ENCODE measurements at places on chromosomes 12 and 14.

GRCh38 chr12:32032205-32032810, 73.1 kb downstream of the RESF1 start:
- peak; percentile 74 for DNase-seq

DNA sequence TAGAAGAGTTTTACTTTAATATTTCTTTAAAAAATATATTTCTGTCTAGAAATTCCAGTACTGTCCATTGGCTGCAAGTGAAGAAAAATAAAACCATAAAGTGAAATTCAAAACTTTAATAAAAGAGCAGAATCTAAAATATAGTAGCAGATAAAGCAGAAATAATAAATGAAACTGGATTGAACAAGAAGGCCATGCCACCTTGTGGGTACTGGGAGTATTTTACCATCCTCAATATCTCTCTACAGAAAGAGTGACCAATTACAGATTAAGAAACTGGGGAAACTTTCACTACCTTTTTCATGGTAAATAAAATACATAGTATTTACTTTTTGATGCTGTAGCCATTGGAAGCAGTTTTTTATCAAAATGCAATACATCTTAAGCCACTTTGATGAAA, 220.5 kb downstream of the BCAT1 start:
- DNase-seq = peak; percentile 51

DNA sequence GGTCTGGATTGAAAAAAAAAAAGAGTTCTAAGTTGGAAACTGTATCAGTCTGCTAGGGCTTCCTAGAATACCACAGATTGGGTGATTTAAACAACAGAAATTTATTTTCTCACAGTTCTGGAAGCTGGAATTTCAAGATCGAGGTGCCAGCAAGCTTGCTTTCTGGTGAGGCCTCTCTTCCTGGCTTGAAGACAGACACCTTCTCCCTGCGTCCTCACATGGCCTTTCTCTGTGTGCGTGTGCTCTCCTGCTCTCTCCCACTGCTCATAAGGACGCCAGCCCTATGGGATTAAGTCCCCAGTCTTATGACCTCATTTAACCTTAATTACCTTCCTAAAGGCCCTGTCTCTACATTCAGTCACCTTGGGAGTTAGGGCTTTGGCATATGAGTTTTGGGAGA, 215.5 kb downstream of the PIK3C2G start:
- no peak for DNase-seq

- no peak for DNase-seq
Measured at GRCh38 chr12:127650626-127651025, 616.3 kb upstream of the TMEM132C start.

- DNase-seq = no peak
Measured at GRCh38 chr14:52025310-52025709, 36.0 kb downstream of the RTRAF start.

DNA sequence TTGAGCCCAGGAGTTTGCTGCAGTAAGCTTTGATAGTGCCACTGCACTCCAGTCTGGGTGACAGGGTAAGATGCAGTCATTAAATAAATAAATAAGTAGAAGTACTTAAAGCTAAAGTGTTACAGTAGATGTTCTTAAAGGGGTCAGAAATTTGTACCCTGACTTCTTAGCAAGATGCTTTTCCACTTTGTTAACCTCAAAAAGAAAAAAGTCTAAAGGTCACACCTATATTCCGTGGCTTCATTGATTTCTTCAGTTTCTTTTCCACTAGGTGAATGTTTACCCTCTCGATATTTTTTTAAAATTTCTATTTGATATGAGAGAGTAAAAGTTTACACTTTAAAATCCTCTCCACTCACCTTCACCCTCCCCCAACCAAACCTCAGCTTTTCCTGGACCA, 64.3 kb upstream of the PLEKHA5 start:
- no peak for DNase-seq

GRCh38 chr14:36111822-36112583, 64.5 kb downstream of the PTCSC3 start:
- DNase-seq = no peak

DNA sequence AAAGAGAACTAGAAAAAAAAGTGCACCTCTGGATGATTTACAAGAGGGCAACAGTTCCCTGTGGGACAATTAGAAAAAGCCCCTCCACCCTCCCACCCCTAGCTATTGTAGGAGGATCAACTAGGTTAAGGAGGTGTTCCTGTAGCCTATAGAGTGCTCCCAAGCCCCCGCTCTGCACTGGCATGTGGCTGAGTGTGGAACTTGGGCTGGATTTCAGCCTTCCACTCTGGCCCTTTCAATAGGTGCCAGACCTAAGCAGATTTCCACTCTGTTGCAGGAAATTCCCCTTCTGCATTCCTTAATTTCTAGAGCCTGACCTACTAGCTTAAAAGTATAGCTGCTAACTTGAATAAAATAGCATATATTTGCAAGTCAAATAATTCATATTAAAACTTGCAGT, 2.8 kb downstream of the NFATC4 start:
- no peak for DNase-seq

DNA sequence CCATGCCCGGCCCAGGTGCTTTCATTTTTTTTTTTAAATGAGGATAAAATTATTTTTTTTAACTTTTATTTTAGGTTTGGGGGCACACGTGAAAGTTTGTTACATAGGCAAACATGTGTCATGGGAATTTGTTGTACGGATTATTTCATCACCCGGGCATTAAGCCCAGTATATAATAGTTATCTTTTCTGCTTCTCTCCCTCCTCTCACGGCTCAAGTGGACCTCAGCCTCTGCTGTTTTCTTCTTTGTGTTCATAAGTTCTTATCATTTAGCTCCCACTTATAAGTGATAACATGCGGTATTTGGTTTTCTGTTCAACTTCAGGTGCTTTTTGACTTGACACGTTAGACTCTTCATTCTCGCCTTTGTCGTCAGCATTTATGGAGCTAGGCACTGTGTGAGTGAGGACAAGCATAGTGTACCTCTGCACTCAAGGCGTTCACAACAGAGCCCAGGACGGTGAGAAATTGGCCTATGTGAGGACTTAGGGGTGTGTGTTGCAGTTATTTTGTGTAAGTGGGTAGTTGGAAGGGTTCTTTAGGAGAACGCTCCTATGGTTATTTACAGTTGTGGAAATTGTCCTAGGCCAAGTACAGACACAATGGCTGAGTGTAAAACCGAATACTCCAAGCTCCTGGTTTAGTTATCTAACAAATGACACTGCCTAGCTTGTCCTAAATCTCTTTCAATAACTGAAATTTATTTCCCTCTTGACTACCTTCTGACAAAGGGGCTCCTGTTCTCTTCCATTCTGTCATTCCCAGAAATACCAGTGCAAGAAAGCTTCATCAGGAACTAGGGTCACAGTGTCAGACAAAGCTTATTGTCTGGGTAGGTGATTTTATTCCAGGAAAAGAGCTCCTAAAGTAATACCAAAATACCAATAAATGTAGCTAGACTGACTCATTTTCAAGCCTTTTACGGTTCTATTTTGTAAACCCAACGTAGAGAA, 200.5 kb upstream of the PRICKLE1 start:
- peak; percentile 65 for DNase-seq

- no peak for DNase-seq
Measured at GRCh38 chr14:100875861-100876590, 27.5 kb downstream of the RTL1 start.

DNA sequence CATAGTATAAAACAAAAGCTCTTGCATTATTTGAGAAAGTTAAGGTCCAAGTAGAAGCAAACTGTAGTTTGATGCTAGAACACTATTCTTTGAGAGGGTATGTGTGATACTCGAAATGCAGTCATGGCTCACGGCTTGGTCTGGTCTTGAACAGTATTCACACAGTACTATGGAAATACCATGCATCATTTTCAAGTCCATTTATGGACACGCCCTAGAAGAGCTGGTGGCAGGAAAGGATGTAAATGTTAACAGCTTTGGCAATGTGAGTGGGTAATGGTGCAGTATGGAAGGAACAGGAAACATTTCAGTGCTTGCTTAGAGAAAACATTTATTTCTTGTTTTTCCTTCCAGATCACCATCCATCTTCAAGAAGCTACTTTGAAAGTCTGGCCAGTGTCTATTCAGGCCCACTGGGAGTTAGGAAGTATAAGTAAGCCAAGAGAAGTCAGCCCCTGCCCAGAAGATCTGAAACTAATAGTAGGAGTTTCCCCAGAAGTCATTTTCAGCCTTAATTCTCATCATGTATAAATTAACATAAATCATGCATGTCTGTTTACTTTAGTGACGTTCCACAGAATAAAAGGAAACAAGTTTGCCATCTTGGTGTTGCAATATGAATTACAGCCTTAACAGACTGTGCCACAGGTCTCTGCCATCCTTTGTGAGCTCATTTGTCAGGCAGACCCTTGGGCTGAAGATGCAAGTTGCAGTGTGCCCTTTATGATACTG, 5.7 kb upstream of the AKAP5 start:
- no peak for DNase-seq

Measured in umbilical cord (tissue), 2 donors.